ENCODE measurements at places on chromosomes 3 and 15.

- H3K4me3 ChIP-seq, result no peak overlapping the region
- H3K27ac ChIP-seq, result no peak overlapping the region
- H3K4me1 ChIP-seq, result peaks cover under 1% of the 10 kb centered on the region
- DNase-seq, result no peak
- no peaks in the 10 kb centered on the region for H3K27me3 ChIP-seq
Measured at GRCh38 chr3:12829886-12830784, 11.2 kb downstream of the RPL32 start.

DNA sequence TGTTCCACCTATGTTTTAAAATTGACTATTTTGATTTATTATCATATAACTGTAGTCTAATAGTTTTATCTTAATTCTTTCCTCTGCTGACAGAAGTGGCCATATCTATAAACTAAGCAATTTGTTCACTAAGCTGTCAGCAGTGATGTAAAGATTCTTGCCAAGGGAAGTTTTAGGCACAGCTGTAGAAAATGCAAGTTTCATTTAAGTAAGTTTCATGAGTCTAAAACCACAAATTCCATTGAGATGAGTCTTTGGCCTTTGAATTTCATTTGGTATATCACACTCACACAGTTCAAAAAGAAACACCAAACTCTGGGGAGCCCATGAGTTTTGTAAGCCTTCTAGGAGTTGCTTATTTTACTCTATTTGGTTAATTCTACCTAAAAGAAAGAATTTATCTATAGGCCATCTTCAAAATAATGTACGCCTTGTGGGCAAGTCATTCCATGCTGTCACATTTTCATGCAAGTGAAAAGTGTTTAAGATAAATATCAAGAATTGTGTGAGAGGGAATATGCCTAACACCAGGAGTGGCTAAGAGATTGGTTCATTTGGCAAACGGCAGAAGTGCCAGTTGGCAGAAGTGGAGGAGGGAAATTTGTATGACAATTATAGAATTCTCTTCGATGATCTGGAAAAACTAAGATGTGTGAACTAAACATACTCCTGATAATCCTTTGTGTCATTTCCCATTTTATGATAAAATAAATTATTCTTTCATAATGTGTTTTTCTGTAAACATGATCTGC is 292.9 kb downstream of the ZIC4 start:
- H3K27me3 ChIP-seq, result no peaks in the 10 kb centered on the region
- no peak overlapping the region for H3K27ac ChIP-seq
- no peak overlapping the region for H3K4me3 ChIP-seq
- H3K4me1 ChIP-seq, result no peaks in the 10 kb centered on the region

DNA sequence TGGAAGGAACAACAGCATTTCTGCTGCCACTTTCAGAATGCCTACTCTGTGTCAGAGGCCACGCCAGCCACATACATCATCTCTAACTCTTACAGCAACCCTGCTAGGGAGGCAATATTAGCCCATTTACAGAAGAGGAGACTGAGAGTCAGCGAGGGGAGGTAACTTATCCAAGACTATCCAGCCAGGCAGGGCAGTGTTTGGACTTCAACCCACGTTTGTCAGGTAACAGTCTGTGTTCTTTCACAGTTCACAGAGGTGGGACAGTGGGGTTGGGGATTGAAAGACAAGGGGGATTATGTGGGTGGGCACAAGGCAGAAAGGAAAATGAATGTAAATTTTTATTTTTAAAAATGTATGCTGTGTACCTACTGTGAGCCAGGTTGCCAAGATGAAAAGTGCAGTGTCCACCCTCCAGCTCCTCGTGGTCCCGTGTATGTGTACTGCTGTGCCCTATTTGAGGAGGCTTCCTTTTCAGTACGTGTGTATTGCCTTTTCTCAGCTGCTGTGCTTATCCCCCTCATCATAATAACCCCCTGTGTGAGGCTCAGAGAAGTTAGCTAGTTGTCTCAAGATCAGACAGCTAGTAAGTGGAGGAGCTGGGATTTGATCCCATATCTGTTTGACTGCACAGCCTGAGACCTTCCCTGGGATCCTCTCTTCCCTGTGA is 16.5 kb upstream of the ATP2B2 start:
- H3K27me3 ChIP-seq, result peaks cover 38% of the 10 kb centered on the region
- H3K36me3 ChIP-seq, result no peaks in the 10 kb centered on the region
- no peak overlapping the region for H3K4me3 ChIP-seq
- DNase-seq, result no peak
- H3K27ac ChIP-seq, result no peak overlapping the region

DNA sequence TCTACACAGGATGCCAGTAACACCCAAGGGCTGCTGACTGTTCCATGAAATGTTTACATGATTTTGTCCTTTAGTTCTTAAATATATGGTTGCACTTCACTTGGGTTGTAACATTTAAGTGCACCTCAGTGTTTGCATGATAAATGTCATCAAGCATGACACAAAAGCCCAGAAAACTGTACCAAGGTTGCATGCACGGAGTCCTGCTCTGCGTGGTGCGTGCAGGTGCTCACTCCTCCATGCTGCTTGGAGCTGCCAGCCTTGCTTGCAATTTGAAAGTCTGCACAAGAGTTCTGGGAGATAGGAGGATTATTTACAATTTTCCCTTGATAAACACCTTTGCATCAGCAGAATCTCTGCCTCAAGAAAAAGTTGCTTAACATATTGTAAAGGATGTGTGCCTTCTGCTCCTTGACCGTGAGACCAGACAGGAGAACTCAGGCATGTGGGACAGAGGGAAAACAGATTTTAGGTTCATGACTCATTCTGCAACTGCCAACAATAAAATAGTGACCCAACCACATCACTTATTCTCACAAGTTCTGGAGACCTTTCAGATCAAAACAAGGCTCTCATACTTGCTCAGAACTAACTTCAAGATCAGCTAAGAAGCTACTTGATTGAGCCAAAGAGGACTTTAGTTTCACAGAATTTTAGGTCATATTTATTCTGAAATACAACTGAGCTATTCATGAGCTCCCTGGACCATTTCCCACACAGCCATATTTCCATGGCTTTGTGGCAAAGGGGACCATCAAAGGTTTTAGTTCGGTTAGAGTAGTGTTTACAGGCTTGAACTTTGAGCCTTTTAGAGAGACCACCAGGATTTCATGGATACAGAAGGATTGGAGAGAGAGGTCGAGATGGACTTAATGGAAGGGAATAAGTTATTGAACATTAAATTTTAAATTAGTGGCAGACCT is 128.4 kb upstream of the ZBED2 start:
- H3K4me3 ChIP-seq, result no peak overlapping the region
- H3K27ac ChIP-seq, result no peak overlapping the region
- peak; percentile 51 for DNase-seq
- H3K4me1 ChIP-seq, result peaks cover 5% of the 10 kb centered on the region
- no peaks in the 10 kb centered on the region for H3K36me3 ChIP-seq
- H3K27me3 ChIP-seq, result no peaks in the 10 kb centered on the region

GRCh38 chr3:59879031-59879581 is 829.3 kb upstream of the CFAP20DC start:
- no peaks in the 10 kb centered on the region for H3K4me1 ChIP-seq
- no peak for DNase-seq
- H3K4me3 ChIP-seq, result no peak overlapping the region
- H3K27ac ChIP-seq, result no peak overlapping the region
- H3K27me3 ChIP-seq, result no peaks in the 10 kb centered on the region

DNA sequence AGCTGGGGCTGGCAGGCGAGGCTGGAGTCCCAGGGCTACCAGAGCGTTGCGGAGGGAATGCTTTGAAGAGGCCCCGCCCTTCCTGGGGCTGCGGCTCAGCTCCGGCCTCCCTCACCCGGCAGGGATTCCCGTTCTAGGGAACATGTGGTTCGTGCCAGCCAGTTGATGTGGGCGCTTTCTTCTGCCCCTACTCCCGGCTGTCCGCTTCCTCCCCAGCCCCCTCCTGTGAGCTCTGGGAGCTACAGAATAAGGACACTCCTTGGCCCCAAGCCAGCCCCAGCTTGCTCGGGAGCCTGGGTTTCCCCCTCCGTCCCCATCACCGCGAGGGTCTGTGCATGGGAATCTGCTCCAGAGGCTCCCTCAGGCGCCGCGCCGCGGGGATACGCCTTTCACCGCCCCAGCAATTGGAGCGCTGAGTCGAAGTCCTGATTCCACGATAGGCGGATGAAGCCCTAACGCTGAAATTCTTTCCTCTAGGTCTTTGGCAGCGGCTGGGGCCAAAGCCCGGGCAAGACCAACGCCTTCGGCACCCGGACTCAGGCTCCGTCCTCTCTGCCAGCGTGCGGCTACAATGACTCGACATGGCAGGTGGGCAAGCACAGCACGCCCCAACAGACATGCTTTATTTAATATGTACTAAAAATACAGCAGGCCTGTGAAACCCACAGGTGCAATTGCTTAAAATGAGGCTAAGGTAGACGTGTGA is 69.5 kb downstream of the KLF15 start:
- H3K27ac ChIP-seq, result peak overlapping the region; percentile 57
- DNase-seq, result peak; percentile 48
- no peaks in the 10 kb centered on the region for H3K36me3 ChIP-seq
- H3K4me1 ChIP-seq, result peaks cover 14% of the 10 kb centered on the region
- H3K4me3 ChIP-seq, result peak overlapping the region; percentile 39

GRCh38 chr3:37479981-37480380 is 305.6 kb upstream of the LRRFIP2 start:
- H3K4me3 ChIP-seq, result no peak overlapping the region
- no peaks in the 10 kb centered on the region for H3K27me3 ChIP-seq
- peaks cover 21% of the 10 kb centered on the region for H3K36me3 ChIP-seq
- no peak overlapping the region for H3K27ac ChIP-seq
- DNase-seq, result no peak

- no peak overlapping the region for H3K27ac ChIP-seq
- peaks cover 12% of the 10 kb centered on the region for H3K27me3 ChIP-seq
- H3K4me1 ChIP-seq, result peaks cover 4% of the 10 kb centered on the region
Measured at GRCh38 chr15:80819001-80819400, 39.8 kb downstream of the CEMIP start.

GRCh38 chr3:142445816-142446254 is 2.0 kb downstream of the XRN1 start:
- H3K27me3 ChIP-seq, result no peaks in the 10 kb centered on the region
- no peaks in the 10 kb centered on the region for H3K4me1 ChIP-seq
- H3K36me3 ChIP-seq, result peaks cover 10% of the 10 kb centered on the region
- DNase-seq, result no peak

GRCh38 chr3:34196914-34197313 is 398.5 kb downstream of the PDCD6IP start:
- H3K4me1 ChIP-seq, result no peaks in the 10 kb centered on the region
- no peak overlapping the region for H3K27ac ChIP-seq
- H3K36me3 ChIP-seq, result no peaks in the 10 kb centered on the region
- no peak for DNase-seq
- no peak overlapping the region for H3K4me3 ChIP-seq

DNA sequence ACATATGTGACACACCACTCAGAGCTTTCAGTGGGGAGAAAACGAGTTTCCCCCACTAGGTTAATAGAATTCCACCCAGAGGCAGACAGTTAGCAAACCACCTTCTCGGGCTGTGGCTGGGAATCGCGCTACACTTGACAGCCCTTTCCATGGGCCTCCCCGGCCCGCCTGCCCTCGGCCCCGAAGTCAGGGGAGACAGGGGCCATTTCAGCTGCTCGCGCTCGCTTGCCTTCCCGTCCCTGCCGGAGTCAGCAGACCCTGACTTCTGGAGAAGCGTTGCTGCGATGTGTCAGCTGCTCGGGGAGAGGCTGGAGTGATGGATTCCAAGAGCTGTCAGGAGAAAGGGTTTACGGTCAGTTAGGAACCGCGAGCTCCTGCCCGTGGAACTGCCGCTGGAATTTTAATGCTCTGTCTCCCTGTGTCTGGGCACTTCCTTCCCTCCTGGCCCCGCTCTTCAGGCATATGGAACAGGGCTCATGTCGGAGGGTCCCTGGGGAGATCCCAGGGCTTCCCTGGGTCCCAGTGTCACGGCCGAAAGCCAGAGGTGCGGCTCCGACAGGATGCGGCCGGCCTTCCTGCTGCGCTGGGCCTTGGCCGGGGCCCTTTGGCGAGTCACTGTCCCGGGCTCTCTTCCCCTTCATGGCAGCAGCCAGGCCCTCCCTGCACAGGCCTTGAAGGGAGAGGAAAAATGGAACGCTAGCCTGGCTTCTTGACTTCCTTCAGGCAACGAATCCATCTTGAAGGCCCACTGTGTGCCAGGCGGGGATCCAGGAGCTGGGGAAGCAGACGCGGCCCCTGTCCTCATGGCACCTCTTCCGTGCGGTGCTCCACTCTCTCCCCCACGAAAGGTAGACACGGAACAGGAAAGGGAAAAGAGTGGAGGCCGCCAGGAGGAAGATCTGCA is 38.4 kb upstream of the VPS8 start:
- no peaks in the 10 kb centered on the region for H3K36me3 ChIP-seq
- peaks cover 41% of the 10 kb centered on the region for H3K4me1 ChIP-seq
- peaks cover 2% of the 10 kb centered on the region for H3K27me3 ChIP-seq
- no peak overlapping the region for H3K4me3 ChIP-seq

- peaks cover 6% of the 10 kb centered on the region for H3K36me3 ChIP-seq
- no peak overlapping the region for H3K27ac ChIP-seq
- no peaks in the 10 kb centered on the region for H3K27me3 ChIP-seq
- H3K4me3 ChIP-seq, result no peak overlapping the region
- no peaks in the 10 kb centered on the region for H3K4me1 ChIP-seq
Measured at GRCh38 chr15:29792426-29793159, 29.7 kb downstream of the TJP1 start.

DNA sequence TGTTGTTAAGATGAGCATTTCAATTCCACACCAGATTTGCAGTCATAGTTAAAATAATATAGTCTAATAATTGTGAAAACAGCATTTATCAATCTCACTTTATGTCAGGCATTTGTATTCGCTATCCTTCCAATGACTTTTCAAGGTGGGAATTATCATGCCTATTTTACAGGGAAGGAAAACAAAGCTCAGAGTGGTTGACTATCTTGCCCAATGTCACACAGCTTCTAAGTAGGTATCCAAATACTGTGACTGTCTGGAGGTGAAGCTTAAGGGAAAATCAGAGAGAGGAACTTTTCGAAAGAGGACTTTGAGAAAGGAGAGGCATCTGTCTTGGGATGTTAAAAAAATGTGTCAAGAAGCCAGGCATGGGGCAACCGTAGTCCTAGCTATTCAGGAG is 443.1 kb downstream of the FOXP1 start:
- DNase-seq, result no peak
- no peak overlapping the region for H3K4me3 ChIP-seq
- no peaks in the 10 kb centered on the region for H3K27me3 ChIP-seq
- H3K36me3 ChIP-seq, result no peaks in the 10 kb centered on the region
- peaks cover 3% of the 10 kb centered on the region for H3K4me1 ChIP-seq
- no peak overlapping the region for H3K27ac ChIP-seq

- H3K36me3 ChIP-seq, result no peaks in the 10 kb centered on the region
- H3K27me3 ChIP-seq, result no peaks in the 10 kb centered on the region
- DNase-seq, result no peak
- H3K27ac ChIP-seq, result no peak overlapping the region
- no peaks in the 10 kb centered on the region for H3K4me1 ChIP-seq
Measured at GRCh38 chr3:101009386-101009785, 16.2 kb upstream of the ABI3BP start.

- peaks cover 2% of the 10 kb centered on the region for H3K4me1 ChIP-seq
- no peak for DNase-seq
- peaks cover 6% of the 10 kb centered on the region for H3K27me3 ChIP-seq
Measured at GRCh38 chr15:88382482-88382983, 84.7 kb downstream of the MRPL46 start.

DNA sequence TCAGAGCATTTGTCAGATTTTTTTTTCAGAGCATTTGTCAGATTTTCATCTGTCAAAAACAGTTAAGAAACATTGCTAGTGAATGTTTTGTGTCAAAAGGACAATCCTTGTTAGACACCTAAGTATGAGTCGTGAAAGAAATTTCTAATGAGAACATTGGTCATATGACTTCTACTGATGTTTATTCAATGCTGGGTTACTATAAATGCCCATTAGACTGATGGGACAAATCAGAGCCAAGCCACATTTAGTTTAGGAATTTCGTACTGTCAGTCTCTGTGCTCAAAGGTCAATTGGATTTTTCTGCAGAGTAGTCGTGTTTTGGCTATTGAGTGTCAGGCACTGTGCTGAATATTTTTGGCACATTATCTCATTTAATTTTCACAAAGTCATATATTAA is 31.6 kb downstream of the TSC22D2 start:
- H3K4me3 ChIP-seq, result no peak overlapping the region
- no peak overlapping the region for H3K27ac ChIP-seq
- peaks cover 6% of the 10 kb centered on the region for H3K36me3 ChIP-seq
- DNase-seq, result no peak

All from muscle of leg (tissue), 16 donors.